ENCODE measurements at places on chromosomes 5 and 9.

- DNase-seq = no peak
Measured at GRCh38 chr5:127785098-127785927, 82.1 kb downstream of the CCDC192 start.

DNA sequence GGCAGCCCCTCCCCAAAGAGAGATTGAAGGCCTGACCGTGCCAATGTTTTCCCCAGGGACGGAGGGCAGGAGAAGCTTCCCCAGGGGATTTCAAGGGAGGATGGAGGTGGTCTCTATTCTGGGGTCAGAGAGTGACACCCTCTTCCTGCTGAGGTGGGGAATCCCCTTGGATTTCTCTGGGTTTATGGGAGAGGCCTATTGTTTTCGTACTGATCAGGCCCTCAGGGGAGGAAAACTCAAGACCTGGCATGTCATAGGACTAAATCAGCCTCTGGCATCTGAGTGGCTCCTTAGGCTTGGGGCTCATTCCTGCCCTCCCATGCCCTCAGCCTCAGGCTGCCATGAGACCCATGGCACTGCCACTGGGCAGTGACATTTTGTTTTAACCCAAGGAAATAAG lies 44.6 kb downstream of the IRF1 start:
- no peak for DNase-seq

DNA sequence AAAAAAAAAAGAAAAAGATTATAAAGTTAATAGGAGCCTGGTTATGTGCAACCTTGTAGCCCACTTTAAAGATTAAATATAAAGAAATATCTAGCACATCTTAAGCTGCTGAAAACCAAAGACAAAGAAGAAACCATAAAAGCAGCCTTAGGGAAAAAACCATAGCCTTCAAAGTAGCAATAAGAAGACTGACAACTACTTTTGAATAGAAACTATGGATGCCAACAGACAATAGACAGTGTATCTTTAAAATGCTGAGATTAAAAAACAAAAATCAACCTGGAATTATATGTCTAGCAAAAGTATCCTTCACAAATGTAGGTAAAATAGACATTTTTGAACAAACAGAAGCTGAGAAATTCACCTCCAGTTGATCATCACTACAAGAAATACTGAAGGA lies 3.4 kb upstream of the KIF12 start:
- no peak for DNase-seq

DNA sequence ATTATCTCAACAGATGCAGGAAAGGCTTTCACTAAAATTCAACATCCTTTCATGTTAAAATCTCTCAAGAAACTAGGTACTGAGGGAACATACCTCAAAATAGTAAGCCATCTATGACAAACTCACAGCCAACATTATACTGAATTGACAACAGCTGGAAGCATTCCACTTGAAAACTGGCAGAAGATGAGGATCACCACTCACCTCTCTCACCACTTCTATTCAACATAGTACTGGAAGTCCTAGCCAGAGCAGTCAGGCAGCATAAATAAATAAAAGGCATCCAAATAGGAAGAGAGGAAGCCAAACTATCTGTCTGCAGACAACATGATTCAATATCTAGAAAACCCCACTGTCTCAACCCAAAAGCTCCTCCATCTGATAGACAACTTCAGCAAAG lies 203.6 kb upstream of the GRAMD2B start:
- DNase-seq = no peak

DNA sequence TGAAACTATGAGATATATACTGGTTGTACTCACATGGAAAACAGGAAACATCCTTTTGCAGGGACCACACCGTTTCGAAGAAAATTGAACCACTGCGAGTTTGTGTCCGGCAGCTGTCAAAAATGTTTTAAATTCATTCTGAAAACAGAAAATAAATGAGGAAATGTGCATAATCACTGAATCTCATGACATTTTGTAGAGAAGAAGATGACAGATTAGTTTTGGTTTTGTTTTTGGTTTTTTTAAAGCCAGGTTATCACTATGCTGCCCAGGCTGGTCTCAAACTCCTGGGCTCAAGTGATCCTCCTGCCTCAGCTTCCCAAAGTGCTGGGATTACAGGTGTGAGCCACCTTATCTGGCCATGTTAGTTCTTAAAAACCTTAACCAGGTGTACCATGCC lies 3.5 kb downstream of the TXNDC8 start:
- no peak for DNase-seq

- DNase-seq = no peak
Measured at GRCh38 chr5:93422652-93423280, 158.3 kb downstream of the NR2F1-AS1 start.

GRCh38 chr5:167822241-167822640 lies 469.2 kb upstream of the WWC1 start:
- no peak for DNase-seq

- no peak for DNase-seq
Measured at GRCh38 chr5:94174748-94175411, 433.5 kb upstream of the POU5F2 start.

- no peak for DNase-seq
Measured at GRCh38 chr5:120926471-120926870, 462.4 kb downstream of the PRR16 start.

- no peak for DNase-seq
Measured at GRCh38 chr9:137000177-137000930, 4.0 kb upstream of the CLIC3 start.

DNA sequence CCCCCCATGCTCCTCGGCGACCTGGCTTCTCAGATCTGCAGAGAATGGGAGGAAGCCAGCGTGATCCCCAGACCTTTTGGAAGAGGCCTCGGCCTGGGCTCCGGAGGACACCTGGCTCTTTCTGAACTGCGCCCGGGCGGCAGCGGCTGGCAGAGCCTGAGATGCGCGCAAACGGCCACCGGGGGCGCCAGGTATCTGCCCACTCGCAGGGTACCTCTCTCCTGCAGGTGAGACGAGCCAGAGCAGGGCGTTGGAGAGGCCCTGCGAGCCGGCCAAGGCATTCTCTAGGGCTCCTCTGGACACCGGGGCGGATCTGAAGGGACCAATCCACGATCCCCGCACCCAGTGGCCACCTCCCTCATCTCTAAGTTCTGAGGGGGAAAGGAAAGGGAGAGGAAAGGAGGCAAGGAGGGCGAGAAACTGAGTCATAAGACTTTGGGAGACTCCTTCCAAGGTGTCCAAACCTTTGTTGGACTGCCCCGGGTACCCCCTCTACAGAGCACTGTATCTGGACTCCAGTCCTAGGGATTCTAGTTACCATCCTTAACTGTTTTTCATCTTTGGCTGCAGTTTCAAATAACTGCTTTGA lies 55.0 kb upstream of the SLC46A2 start:
- DNase-seq = no peak

DNA sequence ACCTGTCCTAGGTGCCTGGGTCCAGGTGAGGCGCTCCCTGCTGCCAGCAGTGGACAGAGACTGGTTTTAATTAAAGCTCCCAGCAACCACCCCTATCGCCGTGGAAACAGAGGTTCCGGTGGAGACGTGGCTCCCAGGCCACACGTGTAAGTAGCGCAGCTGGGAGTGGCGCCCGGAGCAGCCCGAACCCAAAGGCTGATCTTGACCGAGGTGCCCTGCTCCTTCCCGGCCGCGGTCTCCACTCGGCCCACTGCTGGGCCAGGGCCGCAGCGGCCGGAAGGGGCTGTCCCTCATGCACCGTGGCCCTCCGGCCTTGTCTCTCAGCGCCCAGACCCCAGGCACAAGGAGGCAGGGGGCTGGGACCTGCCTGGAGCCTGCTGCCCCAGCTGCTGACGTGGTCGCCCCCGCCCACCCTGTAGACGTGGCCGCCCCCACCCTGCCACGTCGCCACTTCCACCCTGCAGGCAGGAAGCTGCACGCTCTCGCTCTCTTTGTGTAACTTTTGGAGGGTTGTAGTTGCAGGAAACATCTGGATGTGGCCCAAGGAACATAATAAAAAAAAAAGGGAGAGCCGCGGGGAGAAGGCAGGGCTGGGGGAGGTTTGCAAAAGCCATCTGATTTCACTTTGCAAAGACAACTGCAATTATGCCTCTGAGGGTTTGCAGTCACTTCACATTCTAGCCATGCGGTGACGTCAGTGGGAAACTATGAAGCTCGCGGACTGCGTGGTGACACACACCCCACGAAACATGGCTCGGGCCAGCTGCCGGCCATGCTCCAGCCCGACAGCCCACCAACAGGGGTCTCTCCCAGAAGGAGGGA lies 129.9 kb downstream of the RXRA start:
- no peak for DNase-seq

GRCh38 chr5:174916227-174916626 lies 191.8 kb downstream of the MSX2 start:
- no peak for DNase-seq

DNA sequence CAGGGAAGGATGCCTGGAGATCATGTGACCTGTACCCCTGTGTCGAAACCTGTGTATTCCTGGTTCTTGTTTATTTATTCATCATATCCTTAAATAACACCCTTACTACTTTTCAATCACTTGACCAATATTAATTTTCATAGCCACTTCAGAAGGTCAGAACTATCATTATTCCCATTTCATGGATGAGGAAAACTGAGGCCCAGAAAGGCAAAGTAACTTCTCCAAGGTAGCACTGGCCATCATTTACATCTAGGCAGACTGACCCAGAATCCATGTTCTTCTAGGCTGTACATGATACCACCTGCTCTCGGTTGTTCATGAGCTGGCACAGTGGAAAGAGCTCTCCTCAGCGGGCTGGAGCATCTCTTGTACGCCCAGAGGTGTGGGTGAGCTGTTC lies 49.4 kb downstream of the KCNIP1 start:
- DNase-seq = no peak

DNA sequence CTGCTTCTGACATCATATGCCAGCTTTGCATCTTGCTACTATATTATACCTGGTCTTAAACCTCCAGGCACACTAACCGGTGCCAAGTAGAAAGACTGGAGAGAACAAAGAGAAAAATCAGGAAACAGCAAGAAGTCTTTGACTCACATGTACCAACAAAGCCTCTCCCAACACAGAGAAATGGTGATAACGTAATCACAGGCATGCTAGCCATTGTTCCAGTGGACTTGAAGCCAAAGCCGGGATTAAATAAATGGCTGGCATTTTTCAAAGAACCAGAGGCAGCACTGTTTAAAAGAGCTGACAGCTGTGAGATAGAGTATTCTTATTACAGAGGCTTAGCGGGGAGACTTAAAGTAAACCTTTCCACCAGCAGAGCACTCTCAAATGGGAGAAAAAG lies 148.4 kb upstream of the NFIL3 start:
- DNase-seq = no peak

GRCh38 chr5:141762790-141763368 lies 80.8 kb upstream of the ARAP3 start:
- DNase-seq = no peak

DNA sequence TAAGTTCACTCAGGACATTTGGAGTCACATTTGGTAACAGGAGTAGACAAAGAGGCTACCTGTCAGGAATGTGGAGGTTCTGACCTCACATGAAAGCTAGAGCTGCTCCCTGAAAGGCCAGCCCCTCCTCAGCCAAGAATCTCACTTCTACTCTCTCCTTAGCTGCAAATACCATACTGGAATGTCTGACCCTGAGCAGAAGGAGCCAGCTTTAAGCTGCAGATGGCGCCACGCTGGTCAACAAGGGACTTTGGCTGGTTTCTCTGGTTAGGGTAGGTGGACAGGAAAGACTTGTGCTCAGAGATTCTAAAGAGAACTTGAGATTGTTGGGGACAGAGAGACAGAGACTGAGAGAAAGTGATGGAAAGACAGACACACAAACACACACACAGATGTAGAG lies 21.9 kb downstream of the ASTN2 start:
- DNase-seq = no peak

GRCh38 chr5:124297826-124298225 lies 448.6 kb downstream of the ZNF608 start:
- DNase-seq = no peak

DNA sequence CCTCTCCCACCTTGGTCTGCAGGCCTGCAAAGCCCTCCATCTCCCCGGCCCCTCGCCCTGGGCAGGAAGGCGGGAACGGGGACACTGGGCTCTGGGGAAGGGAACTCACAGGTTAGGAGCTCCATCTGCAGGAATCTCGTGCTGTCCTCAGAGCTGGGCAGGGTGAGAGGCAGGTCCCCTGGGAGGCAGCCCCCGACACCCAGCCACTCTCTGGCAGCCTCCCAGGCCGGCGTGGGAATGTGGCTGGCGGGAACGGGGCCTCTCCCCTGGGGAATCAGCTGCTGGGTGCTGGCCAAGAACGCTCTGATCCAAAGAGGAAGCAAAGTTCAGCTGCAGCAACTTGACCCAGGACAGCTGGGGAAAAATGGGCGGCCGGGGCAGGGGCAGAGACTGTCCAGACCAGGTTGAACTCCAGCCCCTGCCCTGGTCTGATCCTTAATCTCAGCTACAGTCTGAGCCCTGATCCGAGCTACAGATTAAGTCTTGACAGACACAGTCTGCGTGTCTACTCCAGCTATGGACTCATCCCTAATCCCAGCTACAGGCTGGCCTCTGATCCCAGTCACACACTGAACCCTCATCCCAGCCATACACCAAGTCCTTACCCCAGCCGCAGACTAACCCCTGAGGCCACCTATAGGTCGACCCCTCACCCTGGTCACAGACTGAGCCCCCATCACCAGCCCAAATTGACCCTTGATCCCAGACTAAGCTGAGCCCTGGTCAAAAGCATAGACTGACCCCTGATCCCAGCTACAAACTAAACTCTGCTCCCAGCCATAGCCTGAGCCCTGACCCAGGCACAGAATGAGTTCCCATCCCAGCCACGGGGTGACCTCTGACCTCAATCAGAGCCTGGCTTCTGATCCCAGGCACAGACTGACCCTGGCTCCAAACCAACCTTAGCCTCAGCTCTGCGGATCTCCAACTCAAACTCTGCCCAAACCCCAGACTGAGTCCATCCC lies 37.3 kb upstream of the EGFL7 start:
- DNase-seq = no peak

DNA sequence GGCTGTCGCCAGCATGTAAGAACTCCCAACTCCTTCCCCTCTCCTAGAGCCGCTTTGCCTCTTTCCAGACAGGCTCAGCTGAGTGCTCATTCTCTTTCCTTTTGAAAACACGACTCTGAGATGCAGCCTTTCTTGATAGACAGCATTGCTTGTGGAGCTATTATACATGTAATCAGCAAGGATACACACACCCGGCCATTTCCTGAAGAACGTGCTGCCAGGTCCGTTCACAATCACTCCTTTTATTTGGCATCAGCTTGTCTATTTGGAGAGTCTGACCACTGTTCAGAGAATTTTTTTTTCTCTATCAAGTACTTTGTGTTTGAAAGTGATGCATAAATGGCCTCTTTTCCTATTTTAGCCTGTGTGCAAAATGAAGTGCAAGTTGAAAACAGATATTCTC lies 328.7 kb downstream of the MARCHF11 start:
- DNase-seq = no peak

DNA sequence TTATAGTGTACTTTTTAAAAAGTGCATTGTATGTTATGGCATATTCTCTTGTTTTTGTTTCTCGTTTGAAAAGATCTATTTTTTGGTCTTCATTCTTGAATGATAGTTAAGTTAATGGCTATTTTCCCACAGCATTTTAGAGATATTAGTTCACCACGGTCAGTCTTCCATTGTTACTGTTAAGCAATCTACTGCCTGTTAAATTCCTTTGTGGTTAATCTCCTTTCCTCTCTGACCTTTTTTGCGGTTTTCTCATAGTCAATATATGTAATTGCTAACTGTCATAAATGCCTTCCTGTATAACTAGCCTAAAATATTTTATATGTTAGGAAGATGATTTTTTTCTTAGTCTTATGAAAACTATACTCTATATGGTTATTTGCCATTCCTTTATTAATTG lies 250.8 kb upstream of the FBXL7 start:
- no peak for DNase-seq

- no peak for DNase-seq
Measured at GRCh38 chr9:120153258-120153657, 426.7 kb downstream of the CDK5RAP2 start.

Data from NCI-H1436 treated with DMSO at 0.1 percent for 48 hours (cell line).